GM06990 (cell line): ENCODE measurements at places on chromosomes 1 and 21.

DNA sequence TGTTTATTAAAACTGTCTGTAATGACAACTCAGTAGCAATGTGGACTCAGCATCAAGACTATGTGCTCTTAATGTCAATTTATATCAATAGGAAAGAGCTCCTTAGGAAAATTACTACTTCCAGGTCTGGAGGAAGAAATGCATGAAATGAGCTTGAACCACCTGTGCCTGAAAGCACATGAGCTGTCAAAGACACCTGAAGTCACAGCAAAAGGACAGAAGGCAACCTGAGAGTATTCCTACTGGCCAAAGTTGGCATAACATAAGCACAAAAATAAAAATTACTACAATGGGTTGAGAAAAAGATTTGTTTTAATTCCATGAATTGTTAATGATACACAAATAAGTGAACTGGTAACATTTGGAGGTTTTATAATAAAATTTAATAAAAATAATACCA, 13.4 kb upstream of the KRTAP7-1 start:
- no peak for DNase-seq

GRCh38 chr21:38937844-38938243, 132.1 kb downstream of the ETS2 start:
- DNase-seq: no peak

- no peak for DNase-seq
These were observed 46.8 kb upstream of the COX20 start for GRCh38 chr1:244788493-244789275.

DNA sequence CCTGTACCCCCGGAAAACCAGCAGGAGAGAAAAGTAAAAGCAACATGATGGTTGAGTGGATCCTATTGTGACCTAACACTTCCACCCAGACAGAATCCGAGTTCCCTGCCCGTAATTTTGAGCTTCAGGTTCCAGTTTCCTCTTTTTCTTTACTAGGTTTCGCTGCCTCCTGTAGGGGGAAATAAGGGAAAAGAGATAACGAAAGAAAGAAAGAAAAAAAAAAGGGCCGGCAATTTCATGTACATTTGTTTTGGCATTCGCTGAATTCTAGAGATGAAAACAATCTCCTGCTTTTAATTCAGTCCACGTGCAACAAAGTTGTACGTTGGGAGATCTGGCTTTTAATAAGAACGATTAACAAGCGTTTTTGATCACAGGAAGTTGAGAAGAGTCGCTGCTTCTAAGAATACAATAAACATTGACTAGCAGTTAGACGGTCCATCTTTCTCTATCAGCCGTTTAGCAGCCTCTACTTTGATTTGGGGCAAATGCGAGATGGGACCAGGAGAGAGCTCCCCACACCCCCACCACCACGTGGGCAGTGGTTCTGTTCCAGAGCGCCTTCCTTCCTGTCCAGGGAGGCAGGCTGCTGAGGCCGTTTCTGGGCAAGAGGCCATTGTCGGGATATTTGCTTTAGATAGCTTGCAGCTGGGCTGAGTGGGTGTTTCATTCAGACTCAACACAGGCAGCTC, 155.9 kb upstream of the RUNX1 start:
- peak; percentile 44 for DNase-seq

DNA sequence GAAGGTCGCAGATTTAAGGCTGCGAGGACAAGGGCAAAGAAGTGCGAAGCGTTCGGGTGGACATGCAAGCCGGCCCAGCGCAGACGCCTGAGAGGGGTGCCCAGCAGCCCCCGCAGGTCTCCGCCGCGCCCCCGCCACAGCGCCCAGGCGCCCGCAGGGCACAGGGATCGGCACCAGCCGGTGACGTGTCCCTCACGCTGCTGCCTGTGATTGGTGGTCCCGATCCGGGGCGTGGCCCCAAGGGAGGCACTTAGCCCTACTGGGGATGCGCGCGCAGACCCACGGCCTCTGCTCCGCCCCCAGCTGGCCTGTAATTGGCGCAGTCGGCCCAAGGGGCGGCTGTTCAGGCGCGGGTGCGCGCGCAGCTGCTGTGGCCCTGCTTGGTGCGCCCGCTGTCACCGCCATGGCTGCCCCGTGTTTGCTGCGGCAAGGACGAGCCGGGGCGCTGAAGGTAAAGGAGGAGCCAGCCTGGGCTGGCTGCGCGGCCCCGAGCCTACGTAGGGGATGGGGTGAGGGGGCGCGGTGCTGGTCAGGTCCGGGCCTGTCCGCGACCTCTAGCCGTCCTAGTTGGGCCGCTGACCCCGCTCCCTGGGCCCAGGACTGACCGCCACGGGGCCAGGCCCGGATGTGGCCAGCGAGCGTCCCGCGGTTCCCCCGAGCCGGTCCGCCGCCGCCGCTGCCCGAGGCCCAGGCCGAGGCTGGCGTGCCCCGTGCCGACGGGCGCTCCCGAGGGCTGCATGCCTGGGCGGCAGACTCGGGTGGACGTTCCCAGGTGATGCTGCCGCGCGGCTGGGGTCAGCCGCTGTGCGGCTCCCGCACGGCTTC, at the start of gene NDUFV3:
Gene NDUFV3 (plus strand): TSS at position 379 of the 825 bp plus-strand sequence. CDS start 25 bp downstream, at position 404.
- peak; percentile 99 for DNase-seq

DNA sequence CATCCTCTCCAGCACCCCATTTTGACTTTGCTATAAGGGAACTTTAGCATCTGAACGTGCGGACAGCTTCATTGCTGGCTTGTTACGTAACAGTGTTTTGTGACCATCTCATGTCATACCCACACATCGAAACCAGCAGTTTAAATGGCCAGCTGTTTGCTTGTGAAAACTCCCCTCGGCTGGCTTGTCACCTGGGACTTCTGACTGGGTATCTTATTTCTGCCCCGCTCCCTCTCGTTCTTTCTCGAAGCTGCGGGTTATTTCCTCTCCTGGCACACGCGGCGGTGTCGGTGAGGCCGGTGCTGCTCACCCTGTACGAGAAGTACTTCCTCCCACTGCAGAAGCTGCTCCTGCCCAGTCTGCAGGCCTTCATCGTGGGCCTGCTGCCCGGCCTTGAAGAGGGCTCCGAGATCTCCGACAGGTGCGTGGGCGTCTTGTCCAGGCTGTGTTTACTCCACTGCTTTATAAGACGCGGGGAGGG, 43.5 kb downstream of the DOP1B start:
- no peak for DNase-seq

GRCh38 chr1:119651641-119652040, 3.6 kb upstream of the ZNF697 start:
- DNase-seq: no peak

GRCh38 chr1:222095606-222096475, 354.0 kb upstream of the DUSP10 start:
- peak; percentile 13 for DNase-seq

- DNase-seq: no peak
These were observed at the start of gene RORC for GRCh38 chr1:151831605-151832004. Gene RORC, minus strand, starts transcription at chr1:151831802. Its CDS starts 38 bp downstream, at chr1:151831764.

DNA sequence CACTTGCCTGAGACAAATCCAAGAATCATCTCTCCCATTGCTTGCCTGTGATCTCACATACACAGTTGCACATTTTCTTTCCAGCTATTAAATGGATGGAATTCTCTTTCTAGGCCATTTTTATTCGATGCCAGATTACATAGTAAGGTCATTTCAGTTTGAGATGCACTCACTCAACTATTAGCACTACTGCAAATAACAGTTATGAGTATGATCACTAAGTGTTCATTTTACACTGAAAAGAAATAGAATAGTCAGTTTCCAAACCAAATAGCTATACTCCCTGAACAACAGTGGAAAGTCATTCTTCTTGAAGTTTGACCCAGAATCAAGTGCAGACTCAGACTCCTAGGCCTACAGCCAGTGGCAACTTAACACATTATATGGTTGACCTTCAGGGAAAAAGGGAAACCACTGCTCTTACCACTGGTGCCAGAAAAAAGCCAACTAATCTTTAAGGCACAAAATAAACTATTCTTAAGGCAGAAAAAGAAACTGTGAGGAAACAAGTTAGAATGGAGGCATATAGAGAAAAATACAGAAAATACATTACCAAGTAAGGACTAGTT, 31.5 kb downstream of the WNT2B start:
- DNase-seq: no peak

DNA sequence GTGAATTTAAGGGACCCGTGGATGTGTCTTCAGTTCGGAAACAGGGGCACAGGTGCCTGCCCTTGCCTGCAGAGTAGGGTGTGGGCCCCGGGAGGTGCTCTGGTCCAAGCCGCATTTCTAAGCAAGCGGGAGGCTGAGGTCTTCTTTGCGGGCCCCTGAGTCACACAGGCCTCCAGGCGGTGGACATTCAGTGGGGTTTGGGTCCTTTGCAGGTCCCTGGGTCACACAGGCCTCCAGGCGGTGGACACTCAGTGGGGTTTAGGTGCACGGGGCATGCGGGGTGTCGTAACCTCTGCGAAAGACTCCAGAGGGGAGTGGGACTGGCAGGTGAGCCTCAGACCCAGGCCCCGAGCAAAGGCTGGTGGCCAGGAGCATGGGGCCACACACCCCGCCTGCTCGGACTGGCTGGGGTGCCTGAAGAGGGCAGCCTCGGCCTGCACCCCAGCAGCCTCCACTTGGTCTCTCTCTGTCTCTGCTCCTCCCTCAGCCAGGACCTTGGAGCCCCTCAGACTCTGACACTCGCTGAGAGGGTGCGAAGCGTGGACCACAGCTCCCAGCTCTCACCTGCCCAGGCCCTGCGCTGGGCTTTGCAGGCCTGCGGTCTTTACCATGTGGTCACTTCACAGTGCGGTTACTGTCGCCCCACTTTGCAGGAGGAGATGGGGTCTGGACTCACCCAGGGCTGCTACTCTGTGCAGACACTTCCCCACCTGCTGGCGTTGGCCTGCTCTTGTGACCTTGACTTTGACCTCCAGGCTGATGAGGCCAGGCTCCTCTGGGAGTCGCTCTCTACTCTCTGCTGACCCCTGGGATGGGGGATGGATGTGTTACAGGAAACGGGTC, 6.0 kb upstream of the AGPAT3 start:
- no peak for DNase-seq

GRCh38 chr1:237396426-237396825, 354.4 kb downstream of the RYR2 start:
- no peak for DNase-seq

DNA sequence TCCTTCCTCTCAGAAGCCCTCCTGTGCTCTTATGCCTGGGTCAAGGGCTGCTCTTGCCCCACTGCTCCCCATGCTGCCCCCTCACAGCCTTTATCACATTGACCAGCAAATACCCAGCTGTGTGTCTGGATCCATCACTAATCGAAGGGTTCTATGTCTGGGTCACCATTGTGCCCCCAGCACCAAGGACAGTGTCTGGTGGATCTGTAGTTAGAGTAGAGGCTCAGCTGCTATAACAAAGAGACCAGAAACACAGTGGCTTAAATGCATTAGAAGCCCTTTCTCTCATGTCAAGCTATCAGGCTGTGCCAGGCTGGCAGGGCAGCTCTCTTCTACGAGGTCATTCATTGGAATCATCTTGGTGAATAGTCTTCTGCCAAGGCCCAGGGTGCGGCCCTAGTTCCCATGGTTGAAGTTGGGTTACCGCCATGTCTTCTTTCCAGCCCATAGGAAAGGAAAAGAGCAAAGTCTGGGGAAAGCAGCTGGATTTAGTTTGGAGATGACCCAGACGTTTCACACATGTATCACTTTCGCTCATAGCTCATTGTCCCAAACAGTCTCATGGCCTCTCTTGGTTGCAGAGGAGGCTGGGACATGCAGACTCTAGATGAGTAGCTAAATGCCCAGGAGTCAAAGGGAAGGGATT, 32.2 kb downstream of the STUM start:
- no peak for DNase-seq

- DNase-seq: no peak
These were observed 17.6 kb upstream of the ALX3 start for GRCh38 chr1:110087812-110088738.

- no peak for DNase-seq
These were observed 1.2 kb upstream of the SLC37A1 start for GRCh38 chr21:42512346-42513034.

DNA sequence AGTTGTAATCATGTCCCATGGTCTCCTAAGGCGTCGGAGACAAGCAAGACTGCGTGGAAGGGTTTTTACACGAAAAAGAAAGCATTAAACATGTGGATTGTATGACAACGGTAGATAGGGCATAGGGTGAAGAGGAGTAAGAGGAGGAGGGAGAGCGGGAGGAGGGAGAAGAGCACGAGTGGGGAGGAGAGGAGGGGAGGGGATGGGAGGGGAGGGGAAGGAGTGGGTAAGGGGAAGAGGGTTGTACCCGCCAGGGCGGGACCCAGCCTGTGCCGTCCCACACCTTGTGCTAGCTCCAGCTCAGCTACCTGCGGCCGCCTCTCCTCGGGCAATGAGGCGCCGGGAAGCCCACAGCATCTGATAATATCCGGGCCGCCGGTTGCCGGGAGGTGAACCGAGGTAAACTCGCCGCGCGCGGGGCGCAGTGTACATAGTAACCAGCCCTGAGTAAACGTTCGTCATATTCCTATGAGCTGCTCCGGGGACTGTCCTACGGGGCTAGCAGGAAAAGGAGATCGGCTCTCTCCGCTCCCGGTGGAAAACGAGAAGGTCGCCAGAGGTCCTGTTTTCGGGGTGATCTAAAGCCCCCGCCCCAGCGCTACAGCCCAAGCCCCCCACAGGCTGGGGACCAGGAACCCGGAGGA, 449 bp upstream of the RCAN3 start:
- DNase-seq: peak; percentile 28

GRCh38 chr21:30518876-30519275, 16.9 kb upstream of the KRTAP19-5 start:
- no peak for DNase-seq

GRCh38 chr1:234093741-234094140, 189.3 kb downstream of the SLC35F3 start:
- no peak for DNase-seq

- no peak for DNase-seq
These were observed 32.7 kb downstream of the RHBG start for GRCh38 chr1:156401681-156402081.

DNA sequence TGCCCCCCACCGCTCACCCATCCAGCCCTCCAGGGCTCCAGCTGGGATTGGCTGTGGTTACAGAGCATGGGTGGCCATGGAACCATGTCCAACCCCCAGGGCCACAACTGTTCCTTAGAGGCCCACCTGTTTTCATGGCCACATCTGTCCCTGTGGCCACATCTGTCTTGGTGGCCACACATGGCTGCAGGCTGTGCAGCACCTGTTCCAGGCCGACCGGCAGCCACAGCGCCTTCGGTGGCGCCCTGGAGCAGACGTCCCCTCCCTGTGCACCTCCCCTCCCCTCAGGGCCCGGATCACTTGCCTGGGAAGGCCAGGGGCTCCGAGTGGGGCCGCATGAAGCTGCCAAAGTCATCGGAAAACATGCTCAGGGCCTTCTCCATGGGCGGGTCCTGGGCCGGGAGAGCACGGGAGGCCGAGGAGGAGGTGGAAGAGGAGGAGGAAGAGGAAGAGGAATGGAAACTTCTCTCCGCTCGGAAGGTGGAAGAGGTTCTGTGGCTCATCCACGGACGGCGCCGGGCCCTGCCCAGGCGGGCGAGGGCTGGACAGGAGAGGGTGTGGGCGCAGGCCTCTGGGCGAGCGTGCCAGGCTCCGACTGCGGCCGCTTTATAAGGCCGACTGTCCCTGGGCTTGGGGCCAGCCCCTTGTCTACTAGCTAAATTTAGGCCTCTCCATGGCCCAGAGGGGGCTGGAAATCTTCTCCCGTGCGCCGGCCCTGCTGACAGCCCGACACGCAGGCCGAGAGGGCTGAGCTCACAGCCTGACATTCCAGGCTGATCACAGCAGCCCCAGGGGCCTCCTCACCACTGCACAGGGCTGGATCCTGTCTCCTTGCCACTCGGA, at the start of gene HSPB7:
Gene HSPB7 (minus strand): TSS at position 583 of the 843 bp plus-strand sequence. CDS start 80 bp downstream, at position 503.
- no peak for DNase-seq

GRCh38 chr1:225428068-225428880, 436 bp upstream of the LBR start:
- peak; percentile 96 for DNase-seq

- peak; percentile 5 for DNase-seq
These were observed 617 bp upstream of the ADGRL2 start for GRCh38 chr1:81799939-81800694.

GRCh38 chr1:223210788-223211120, 67.7 kb upstream of the TLR5 start:
- DNase-seq: no peak
